ENCODE measurements at places on chromosomes 16 and 17.

- no peak for DNase-seq
Measured at GRCh38 chr16:89798832-89799370, 17.5 kb downstream of the FANCA start.

DNA sequence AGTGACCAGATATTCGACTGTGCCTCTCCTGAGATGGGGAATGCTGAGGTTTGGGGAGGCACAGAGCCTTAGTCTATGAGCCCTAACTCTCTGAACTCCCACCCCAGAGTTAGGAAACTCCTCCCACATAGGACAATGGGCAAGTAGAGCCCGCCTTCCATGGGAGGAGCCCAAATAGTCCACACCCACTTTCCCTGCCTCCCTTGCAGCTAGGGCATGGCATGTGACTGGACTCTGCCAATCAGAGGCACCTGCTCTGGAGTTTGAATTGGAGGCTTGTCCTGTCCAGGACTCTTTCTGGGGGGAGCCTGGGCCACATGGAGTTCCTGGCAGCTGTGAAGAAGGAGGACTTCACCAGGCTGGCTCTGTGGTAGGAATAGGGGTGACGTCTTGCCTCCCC lies 48.4 kb downstream of the SOCS1 start:
- DNase-seq, result no peak

- DNase-seq, result no peak
Measured at GRCh38 chr17:2860045-2860444, 63.8 kb downstream of the RAP1GAP2 start.

- DNase-seq, result no peak
Measured at GRCh38 chr16:56505181-56505580, 14.6 kb downstream of the BBS2 start.

DNA sequence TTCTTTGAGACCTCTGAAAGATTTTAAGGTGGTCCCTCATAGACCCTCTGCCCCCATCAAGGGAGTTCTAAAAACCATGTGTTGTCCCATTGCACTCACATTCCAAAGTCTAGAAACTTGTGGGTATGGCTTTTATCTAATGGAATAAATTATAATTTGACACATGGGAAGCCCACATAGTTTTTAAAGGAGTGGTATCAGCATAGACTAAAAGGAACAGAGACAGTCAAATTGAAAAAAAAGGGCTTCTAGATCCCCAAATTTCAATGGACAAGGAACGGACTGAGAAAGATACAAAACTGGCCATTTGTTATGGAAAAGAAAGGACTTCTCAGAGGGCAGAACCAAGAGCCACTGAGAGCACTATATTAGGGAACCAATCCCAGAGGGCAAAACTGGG lies 48.7 kb upstream of the ICAM2 start:
- no peak for DNase-seq

GRCh38 chr17:77513045-77513444 lies 372.3 kb downstream of the SEC14L1 start:
- DNase-seq, result no peak

- no peak for DNase-seq
Measured at GRCh38 chr17:65914784-65915342, 277.1 kb downstream of the CEP112 start.

- no peak for DNase-seq
Measured at GRCh38 chr17:80805032-80805751, 186.4 kb upstream of the CHMP6 start.

- DNase-seq, result no peak
Measured at GRCh38 chr16:56743840-56744239, 13.9 kb downstream of the NUP93 start.

- peak; percentile 55 for DNase-seq
Measured at GRCh38 chr17:67800495-67800928, 24.8 kb upstream of the BPTF start.

- no peak for DNase-seq
Measured at GRCh38 chr16:56938664-56939513, 6.9 kb downstream of the HERPUD1 start.

DNA sequence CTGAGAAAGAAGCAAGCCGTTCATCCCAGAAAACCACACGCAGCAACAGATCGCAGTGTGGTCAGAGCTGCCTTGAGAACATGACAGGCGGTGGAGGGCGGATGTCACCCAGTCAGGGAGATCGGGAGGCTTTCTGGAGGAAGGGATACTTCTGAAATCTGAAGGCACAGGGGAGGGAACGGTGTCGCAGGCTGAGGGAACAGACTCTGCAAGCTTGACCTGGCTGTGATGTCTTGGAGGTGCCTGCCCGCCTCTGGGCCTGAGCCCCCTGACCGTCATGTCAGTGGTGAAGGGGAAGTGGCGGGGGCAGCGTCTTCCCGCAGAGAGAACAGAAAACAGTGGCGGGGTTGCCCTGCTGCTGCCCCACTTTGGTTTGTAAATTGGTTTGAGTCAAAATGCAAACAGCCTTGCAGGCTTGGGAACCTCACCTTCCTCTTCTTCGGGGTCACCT lies 8.1 kb upstream of the ATP2A3 start:
- DNase-seq, result no peak

DNA sequence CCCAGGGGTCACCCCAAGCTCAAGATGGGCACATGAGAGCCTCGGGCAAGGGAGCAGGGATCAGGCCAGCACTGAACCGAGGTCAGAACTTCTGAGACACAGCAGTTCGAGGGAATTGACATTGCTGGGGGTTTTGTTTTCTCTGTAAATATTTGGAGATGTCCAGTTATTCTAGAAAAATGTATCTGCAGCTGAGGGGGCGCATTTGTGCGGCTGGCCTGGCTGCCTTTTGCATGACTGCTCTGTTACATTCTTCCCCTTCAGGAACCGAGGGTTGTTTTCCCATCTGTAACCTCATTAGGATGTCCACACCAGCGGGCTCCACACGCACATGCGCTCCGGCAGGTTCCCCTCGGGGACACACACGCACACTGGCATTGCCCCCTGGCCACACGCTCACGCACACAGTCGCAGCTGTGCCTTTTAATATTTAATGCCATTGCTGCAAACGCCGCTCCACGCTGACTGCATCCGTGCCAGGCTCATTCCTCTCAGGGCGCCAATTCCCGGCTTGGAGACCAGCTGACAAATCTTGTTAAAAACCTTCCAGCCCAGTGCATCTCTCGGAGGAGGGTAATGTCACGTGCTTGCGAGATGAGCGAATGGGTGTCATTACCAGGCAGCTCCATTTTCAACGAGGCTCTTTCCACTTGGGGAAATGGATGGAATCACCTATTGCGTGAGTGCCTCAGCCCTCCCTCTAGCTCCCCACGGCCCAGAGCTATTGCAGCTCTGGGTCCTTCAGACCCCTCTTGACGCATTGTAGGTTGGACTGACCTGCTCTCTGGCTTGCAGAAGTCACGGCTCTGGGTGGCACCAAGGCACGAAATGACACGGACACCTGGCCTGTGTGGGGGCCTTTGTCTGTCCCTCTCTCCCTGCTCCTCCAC lies 13.1 kb downstream of the CCR7 start:
- DNase-seq, result no peak

DNA sequence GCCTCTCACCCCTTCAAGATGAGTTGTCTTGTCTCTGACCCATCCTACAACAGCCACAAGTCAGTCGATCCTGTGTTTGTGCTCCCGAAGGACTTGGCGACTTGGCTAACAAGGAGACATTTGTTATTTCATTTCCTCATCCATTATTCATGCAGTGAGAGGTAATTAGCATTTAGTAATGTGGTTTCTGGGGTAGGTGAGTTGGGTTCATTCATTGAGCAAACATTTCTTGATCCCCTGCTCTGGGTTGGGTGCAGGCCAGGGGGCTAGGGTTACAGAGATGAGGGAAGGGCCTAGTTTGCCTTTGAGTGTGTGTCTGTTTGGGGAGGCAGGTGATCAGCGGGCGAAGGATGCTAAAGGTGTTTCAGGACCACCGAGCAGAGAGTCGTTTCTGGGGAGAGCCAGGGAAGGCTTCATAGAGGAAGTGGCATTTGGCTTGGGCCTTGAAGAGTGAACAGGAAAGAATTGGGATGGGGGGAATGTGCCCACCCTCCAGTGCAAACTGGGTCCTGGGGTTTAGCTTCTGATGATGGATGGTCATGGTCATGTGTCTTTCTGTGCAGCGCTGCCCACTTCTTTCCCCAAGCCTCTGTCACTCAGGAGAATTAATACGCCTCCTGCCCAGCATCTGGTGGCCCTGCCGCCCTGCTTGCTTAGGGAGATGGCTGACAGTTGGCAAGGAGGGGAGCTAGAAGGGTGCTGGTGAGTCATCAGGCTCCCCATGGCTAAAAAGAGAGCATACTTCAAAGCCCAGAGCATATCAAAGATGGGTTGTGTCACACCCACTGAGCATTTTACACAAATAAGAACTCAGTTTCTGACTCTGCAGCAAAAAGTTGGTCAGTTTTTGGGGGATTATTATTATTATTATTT lies 38.5 kb downstream of the MSI2 start:
- DNase-seq, result no peak

DNA sequence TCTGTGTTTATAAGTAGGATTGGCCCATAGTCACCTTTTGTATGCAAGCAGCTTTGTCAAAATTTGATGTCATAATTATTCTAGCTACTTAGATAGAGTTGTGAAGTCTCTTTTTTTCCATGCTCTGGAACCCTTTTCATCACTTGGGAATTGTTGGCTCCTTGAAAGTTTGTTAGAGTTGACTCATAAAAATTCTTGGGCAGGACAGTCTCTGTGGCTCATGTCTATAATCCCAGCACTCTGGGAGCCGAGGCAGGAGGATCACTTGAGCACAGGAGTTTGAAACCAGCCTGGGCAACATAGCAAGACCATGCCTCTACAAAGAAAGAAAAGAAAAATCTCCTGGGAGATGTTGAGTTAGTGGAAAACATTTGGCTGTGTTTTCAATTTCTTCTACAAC lies 45.7 kb upstream of the MRC2 start:
- DNase-seq, result no peak

DNA sequence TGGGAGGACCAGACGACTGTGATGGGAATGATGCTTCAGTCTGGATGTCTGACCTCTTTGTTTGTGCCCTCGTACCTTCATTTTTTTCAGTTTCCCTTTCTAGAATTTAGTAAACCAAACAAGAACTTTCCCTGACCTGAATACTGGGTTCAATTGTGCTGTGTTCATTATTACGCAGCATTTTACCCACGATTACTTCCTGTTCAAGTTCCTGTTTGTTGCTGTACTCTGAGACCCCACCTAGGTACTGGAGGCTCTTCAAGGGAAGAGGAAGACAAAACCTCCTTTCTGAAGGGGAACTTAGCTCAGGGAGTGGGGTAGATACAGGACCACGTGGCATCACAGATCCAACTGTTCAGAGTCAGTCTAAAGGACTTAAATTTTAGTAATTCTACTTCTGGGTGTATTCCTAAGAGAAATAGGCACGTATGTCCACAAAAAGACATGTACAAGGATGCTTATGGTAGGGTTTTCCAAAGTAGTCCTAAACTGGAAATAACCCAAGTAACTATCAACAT lies 9.2 kb upstream of the PRKCB start:
- no peak for DNase-seq

GRCh38 chr16:57804111-57804837 lies 2.0 kb upstream of the KIFC3 start:
- no peak for DNase-seq

DNA sequence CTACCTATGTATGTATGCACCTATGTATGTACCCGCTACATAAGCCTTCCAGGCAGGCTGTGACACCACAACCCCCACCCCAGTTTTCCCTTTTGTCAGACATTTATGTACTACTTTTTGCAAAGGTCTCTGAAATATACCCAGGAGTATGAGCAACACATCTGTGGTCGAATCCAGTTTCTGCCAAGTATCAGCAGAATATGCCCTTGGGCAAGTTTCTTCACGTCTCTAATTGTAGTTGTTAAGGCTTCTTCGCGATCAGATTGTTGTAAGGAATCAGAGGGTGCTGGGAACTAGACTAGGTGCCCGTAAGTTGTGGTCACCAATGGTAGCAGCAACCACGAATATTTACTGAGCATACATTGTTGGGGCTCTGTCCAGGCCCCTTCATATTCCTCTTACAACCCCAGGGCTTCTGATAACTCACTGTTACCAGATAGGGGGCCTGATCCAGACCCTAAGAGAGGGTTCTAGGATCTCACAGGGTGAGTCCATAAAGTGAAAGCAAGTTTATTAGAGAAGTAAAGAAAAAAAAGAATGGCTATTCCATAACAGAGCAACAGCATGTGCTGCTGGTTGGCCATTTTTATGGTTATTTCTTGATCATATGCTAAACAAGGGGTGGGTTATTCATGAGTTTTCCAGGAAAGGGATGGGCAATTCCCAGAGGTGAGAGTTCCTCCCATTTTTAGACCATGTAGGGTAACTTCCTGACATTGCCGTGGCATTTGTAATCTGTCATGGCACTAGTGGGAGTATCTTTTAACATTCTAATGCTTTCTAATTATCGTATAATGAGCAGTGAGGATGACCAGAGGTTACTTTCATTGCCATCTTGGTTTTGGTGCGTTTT lies 16.6 kb downstream of the NUDT7 start:
- DNase-seq, result no peak

- no peak for DNase-seq
Measured at GRCh38 chr16:89484041-89484501, 6.3 kb downstream of the ANKRD11 start.

- DNase-seq, result no peak
Measured at GRCh38 chr17:64484380-64484779, 12.5 kb downstream of the POLG2 start.

- no peak for DNase-seq
Measured at GRCh38 chr16:66898207-66898606, 17.9 kb downstream of the PDP2 start.

DNA sequence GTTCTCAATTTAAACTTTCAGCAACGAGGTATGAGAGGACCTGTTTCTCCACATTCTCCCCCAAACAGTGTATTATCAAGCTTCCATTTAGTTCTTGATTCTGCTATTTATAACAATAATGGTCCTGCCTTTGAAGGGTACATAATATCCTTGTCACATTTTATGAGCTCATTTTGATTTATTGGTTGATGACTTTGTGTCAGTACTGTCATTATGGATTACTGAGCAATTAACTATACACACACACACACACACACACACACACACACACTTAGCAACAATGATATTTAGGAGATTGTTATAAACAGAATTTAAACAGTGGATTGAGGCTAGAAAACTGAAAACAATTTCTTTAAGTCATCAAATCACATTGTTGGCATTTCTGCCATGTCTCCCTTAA lies 7.0 kb downstream of the TMIGD1 start:
- DNase-seq, result no peak

DNA sequence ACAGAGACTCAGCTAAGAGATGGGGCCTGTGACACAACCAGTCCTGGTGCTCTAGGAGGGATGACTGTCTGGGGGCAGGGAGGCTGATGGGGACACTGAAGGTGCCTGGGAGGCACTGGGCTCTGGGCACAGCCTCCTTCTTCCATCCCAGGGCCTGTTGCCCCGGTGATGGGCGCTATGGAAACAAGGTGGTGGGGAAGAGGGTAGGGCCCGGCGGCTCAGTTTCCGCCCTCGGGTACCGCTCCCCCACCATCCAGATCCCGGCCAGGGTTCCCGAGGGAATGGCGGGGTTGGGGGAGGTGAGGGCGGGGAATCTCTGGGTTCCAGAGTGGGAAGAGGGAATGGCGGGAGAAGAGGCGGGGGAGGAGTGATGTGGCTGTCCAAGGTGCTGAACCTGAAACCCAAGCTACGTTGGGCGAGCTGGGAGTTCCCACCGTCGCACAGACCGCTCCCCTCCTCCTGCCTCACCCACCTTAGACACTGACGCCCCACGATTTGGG lies 981 bp downstream of the KCNH4 start:
- no peak for DNase-seq
